Left ventricle myocardium inferior (tissue), 1 donor: ENCODE measurements at places on chromosomes 11 and 22. TPM values are rescaled to one million over a fixed set of nuclear protein-coding genes. Genes with fewer than 3 reads are reported as not detected.

Gene OR52N4
- total RNA-seq, result not detected

Gene CYTH4
- 4.8 TPM for total RNA-seq

Gene TREH
- not detected for total RNA-seq

Gene RIC3
- total RNA-seq, result 12.9 TPM

Gene SCGB1C1
- total RNA-seq, result not detected

Gene SLC22A6
- total RNA-seq, result not detected

Gene MAJIN
- total RNA-seq, result not detected

Gene LYVE1
- total RNA-seq, result 41.1 TPM

Gene SLC22A8
- not detected for total RNA-seq

Gene BEST1
- total RNA-seq, result 0.58 TPM

Gene SMIM35
- not detected for total RNA-seq

Gene APOL6
- total RNA-seq, result 4.8 TPM

Gene APOC3
- not detected for total RNA-seq

Gene CHRDL2
- 6.5 TPM for total RNA-seq

Gene MOGAT2
- total RNA-seq, result not detected

- H3K4me3 ChIP-seq, result no peak overlapping the region
- H3K36me3 ChIP-seq, result peaks cover 66% of the 10 kb centered on the region
- H3K27ac ChIP-seq, result no peak overlapping the region
- DNase-seq, result no peak
- H3K27me3 ChIP-seq, result no peaks in the 10 kb centered on the region
- H3K4me1 ChIP-seq, result peaks cover 13% of the 10 kb centered on the region
These were observed 56.4 kb downstream of the CEP164 start for GRCh38 chr11:117384045-117384444.

- H3K27ac ChIP-seq, result no peak overlapping the region
- no peak for DNase-seq
- peaks cover 5% of the 10 kb centered on the region for H3K4me1 ChIP-seq
- H3K4me3 ChIP-seq, result no peak overlapping the region
- no peaks in the 10 kb centered on the region for H3K27me3 ChIP-seq
These were observed 60.8 kb downstream of the TBC1D22A start for GRCh38 chr22:46823248-46823647.

DNA sequence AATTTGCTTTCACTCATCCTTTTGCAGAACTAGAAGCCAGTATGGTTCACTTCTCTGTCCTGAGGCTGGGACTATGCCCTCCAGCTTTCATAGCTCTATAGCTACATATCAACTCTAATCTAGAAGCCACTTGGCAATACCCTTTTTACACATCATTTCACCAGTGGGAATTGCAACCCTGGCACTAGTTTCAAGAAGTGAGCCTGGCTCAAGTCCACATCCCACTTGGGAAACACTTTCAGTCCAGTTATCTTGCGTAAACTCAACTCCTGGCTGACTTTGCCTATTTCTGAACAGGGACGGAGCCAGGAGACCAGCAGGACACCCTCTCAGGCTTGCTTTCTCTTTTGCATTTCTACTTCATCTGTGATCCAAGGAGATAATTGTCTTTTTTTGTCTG, 19.9 kb upstream of the FAT3 start:
- H3K27ac ChIP-seq, result no peak overlapping the region
- DNase-seq, result no peak
- H3K27me3 ChIP-seq, result peaks cover 6% of the 10 kb centered on the region
- no peaks in the 10 kb centered on the region for H3K36me3 ChIP-seq

DNA sequence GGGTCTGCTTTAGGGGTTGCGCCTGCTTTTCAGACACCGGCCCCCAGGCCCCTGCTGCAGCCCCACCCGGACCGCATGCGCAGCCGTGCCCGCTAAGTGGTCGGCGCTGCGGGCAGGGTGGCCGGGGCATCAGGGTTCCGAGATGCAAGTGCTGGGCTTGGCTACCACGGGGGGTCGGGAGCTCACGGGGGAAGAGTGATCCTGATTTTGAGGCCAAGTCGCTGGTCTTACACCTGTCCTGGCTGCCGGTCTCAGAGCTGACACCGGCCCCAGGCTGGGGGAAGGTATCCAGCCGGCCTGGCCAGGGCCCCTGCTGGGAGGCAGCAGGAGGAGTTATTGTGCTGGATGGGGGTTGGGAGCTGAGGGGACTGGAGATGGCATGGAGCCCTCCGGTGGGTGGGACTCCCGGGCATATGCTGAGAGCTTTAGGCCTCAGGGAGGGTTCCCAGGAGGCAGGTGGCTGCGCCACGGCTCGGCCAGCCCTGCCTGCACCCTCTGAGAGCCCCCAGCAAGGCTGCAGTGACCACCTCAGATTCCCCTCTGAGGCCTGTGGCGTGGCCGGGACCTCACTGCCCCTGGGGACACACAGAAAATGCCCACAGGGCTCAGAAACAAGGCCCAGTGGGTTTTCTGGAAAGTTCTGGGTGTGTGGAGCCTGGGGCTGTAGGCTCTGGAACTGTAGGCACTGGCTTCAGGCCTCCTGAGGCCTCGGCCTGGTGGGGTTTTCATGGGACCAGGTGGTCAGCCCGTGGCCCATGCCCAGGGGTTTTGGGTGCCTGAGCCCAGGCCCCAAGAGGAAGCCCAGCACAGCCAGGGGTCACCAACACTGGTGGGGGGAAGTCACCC, 4.4 kb upstream of the MUC5AC start:
- no peak for DNase-seq
- H3K36me3 ChIP-seq, result no peaks in the 10 kb centered on the region
- H3K4me1 ChIP-seq, result peaks cover 9% of the 10 kb centered on the region
- H3K4me3 ChIP-seq, result no peak overlapping the region
- H3K27ac ChIP-seq, result no peak overlapping the region
- peaks cover 29% of the 10 kb centered on the region for H3K27me3 ChIP-seq

DNA sequence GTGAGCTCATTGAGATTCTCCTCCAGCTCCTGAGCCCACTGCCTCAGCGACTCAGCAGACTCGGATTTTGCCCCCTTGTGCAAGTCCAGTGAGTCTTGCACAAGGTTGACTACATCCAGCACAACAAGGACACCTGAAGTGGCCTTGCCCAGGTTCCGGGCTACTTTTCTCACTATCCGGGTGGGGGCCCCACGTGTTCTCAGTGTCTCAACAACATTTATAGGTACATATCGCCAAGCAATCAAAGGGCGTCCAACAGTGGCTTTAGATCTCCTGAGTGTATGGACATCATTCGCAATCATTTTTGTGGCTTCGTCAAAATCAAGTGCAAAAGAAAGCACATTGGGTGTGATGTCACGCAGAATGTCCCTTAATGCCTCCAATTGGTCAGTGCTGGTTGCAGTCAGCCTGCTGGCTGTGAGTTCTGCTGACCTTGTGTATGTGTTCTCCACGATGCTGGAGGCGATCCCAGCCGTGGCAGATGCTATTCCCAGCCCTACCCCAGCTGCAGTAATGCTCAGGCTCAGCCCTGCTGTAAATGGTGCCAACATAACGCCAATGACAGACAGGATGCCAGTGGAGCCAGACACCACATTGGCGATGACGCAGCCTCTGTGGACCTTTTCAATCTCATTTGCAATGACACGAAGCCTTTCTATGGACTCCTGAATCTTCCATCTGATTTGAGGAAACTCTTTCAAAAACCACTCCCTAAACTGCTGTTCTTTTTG, 10.3 kb downstream of the APOL4 start:
- peak overlapping the region; percentile 76 for H3K27ac ChIP-seq
- no peaks in the 10 kb centered on the region for H3K27me3 ChIP-seq
- DNase-seq, result peak; percentile 84
- H3K4me1 ChIP-seq, result peaks cover 27% of the 10 kb centered on the region
- H3K36me3 ChIP-seq, result no peaks in the 10 kb centered on the region
- H3K4me3 ChIP-seq, result no peak overlapping the region

- H3K27me3 ChIP-seq, result peaks cover 46% of the 10 kb centered on the region
- no peaks in the 10 kb centered on the region for H3K4me1 ChIP-seq
- peak; percentile 6 for DNase-seq
- H3K4me3 ChIP-seq, result no peak overlapping the region
- H3K36me3 ChIP-seq, result no peaks in the 10 kb centered on the region
These were observed 10.0 kb downstream of the MUC5B start for GRCh38 chr11:1232883-1233321.

DNA sequence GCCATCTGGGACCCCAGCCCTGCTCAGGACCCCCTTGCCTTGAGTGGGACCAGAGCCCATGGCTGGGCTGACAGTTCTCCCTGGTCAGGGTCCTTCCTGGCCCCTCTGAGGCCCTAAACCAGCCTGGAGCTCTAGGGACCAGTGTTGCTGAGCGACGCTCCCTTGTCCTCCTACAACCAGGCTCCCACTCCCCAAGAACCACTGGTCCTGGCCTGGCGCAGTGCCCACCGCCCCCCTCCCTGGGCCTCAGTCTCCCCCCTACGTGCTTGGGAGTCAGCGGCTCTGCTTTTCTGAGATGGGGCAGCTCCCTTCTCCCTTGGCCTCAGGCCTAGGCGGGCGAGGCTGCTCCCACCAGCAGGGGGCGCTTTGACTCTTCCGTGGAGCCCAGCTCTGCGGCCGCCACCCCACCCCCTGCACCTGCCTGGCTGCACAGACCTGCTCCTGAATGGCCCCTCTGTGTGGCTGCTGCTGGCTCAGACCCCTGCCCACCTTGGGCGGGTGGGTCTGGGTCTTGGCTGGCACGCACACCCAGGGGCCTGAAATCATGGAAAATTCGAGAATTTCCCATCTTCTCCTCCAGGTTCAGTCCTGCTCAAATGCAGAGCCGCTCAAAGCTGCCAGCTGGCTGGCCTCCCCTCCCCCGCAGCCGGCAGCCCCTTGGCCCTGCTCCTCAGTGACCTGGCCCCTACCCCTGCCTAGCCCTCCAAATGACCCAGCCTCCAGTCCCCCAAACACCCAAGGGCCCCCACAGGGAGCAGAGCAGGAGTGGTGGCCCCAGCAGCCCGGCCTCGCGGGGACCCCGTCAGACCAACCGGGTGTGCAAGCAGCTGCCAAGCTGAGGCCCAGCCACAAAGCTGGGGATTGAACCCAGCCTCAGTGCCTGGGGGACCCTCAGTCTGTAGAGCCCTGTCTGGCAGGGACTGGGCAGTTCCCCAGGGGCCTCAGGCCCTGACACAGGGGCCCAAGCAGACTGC, 9.1 kb downstream of the PRR33 start:
- peak; percentile 88 for DNase-seq
- peak overlapping the region; percentile 45 for H3K4me3 ChIP-seq
- H3K4me1 ChIP-seq, result peaks cover 56% of the 10 kb centered on the region

DNA sequence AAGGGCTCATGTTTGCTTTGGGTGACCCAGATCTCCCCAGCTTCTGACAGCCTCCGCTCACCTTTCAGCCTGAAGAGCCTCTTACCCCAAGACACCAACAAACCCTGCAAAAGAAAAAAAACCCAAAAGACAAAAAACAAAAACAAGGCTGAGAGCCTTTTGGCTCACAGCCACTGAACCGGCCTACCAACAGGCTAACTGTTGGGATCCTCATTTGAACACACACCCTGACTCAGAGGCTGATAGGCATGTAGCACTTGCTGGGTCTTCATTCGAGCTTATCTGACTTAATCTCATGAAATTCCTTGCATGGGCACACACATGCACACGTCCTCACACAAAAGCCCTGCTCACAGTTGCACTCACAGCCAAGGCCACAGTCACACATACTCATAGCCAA, 22.9 kb upstream of the TSKU start:
- peaks cover 23% of the 10 kb centered on the region for H3K4me1 ChIP-seq
- no peak overlapping the region for H3K4me3 ChIP-seq
- H3K27me3 ChIP-seq, result no peaks in the 10 kb centered on the region
- no peak overlapping the region for H3K27ac ChIP-seq
- no peak for DNase-seq

GRCh38 chr11:112050721-112051120, 23.1 kb downstream of the PIH1D2 start:
- no peak for DNase-seq
- H3K36me3 ChIP-seq, result peaks cover 95% of the 10 kb centered on the region
- H3K4me3 ChIP-seq, result no peak overlapping the region
- H3K4me1 ChIP-seq, result peaks cover 14% of the 10 kb centered on the region
- H3K27ac ChIP-seq, result no peak overlapping the region

DNA sequence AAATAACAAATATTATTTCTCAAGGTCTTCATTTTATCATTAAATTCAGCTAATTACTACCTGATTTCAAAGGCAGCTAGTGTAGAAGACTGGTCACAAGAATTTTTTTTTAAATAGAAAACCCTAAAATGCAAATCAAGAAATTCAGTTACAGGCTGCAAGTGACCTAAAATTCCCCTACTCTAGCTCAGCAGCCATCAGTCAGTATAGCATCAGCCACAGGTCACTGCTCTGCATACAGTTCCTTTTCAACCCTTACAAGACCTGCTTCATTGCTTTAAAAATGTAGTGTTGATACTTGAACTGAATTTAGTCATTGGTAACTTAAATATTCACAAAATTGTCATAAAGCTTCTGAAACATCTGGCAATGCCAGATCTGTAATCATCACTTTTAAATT, 9.5 kb upstream of the B3GNT6 start:
- DNase-seq, result no peak
- no peak overlapping the region for H3K4me3 ChIP-seq
- H3K36me3 ChIP-seq, result peaks cover 14% of the 10 kb centered on the region
- no peaks in the 10 kb centered on the region for H3K27me3 ChIP-seq

DNA sequence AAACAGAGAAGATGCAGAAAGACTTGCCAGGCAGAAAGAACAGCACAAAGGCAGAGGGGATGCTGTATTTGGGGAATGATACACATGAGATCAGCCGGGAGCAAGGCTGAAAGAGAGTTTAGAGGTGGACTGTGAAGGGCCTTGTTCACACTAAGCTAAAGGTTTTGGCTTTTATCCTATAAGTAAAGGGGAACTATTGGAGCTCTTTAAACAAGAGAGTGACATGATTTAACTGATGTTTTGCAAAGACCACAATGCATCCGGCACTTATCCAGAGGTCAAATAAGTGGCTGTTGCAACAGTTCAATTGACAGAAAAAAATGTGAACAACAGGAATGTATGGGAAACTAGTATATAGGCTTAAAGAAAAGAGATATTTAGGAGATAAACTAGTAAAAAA, 64.7 kb upstream of the RRAS2 start:
- H3K4me1 ChIP-seq, result peaks cover 28% of the 10 kb centered on the region
- H3K27ac ChIP-seq, result peak overlapping the region; percentile 82
- no peaks in the 10 kb centered on the region for H3K27me3 ChIP-seq
- no peak overlapping the region for H3K4me3 ChIP-seq
- H3K36me3 ChIP-seq, result no peaks in the 10 kb centered on the region
- no peak for DNase-seq

DNA sequence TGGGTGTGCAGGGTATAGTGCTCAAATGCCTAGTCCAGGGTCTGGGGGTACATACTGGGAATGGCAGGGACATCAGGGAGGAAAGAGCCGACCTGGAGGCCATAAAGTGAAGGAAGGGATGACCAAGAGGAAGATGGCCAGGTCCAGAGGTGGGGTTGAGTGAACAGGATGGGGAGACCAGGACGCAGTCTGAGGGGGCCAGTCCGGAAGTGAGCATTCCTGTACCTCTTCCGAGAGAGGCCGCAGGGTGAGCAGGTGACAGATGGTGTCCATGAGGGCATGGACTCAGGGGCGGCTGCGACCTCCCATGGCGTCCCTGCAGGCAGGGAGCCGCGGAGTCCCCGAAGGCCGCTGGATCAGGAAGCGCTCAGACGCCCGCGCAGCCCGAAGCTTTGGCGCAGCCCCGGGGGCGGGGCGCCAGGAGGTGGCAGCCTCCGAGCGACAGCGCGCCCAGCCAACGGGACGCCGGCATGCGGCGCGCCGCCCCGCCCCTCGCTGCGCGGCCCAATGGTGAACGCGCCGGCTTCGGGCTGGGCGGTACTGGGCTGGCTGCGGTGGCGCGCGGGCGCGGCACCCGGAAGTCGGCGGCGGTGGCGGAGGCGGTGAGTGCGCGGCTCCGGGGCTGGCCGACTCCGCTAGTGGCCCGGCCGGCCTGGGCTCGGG, at the start of gene TANGO2:
TSS of gene TANGO2 (plus strand) at position 578 of the 663 bp plus-strand sequence. CDS start 15,689 bp downstream, outside the sequence.
- H3K4me1 ChIP-seq, result peaks cover 70% of the 10 kb centered on the region
- peak within 1 kb of the TSS; percentile 99 for H3K4me3 ChIP-seq
- peak within 1 kb of the TSS; percentile 99 for H3K27ac ChIP-seq
- H3K36me3 ChIP-seq, result no peaks in the 10 kb centered on the region

GRCh38 chr11:133559833-133560471, 27.7 kb upstream of the OPCML start:
- H3K4me1 ChIP-seq, result no peaks in the 10 kb centered on the region
- peaks cover 53% of the 10 kb centered on the region for H3K27me3 ChIP-seq
- H3K4me3 ChIP-seq, result no peak overlapping the region
- H3K27ac ChIP-seq, result no peak overlapping the region
- no peaks in the 10 kb centered on the region for H3K36me3 ChIP-seq
- DNase-seq, result no peak
